ENCODE measurements at places on chromosomes 6 and 20.

- no peak for DNase-seq
These were observed 63.7 kb downstream of the PHACTR2 start for GRCh38 chr6:143741480-143741879.

DNA sequence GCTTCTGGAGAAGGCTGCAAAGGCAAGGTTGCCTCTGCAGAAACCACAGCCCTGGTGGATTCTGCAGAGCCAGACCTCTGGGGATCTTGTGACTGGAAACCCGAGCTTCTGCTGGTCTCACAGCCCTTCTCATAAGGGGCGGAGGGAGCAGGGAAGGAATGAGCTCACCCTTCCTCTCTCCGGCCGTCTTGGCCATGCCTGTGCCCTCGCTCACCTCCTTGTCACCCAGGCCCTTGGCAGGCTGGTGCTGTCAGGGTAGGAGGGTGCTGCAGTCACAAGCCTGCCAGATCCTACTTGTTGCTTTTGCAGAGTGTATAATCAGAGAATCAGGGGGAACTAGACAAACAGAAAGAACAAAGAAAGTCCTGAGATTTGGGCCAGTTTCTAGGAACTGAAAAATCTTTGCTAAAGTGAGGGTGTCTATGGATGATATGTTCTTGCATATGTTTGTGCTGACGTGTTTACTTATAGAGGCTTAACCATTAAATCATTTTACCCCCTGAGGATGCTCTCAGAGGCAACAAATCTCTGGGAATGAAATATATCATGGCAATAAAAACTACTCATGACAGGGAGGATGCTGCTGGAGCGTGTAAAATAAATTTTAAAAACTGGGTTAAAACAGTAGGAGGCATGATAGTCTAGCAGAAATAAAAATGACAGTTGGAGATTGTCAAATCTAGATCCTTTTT lies 244.9 kb upstream of the SOX4 start:
- no peak for DNase-seq

DNA sequence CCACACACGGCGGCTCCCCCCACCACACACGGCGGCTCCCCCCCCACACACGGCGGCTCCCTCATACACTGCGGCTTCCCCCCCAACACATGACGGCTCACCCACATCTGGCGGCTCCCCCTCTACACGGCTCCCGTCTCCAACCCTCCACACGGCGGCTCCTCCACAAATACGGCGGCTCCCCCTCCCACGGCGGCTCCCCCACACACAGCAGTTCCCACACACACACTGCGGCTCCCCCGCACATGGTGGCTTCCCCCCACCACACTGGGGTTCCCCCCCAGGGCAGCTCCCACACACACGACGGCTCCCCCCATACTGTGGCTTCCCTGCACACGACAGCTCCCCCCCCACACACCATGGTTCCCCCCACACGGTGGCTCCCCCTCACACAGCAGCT lies 98.0 kb downstream of the TTLL2 start:
- no peak for DNase-seq

- DNase-seq: no peak
These were observed 30.4 kb downstream of the TGM2 start for GRCh38 chr20:38134427-38135270.

DNA sequence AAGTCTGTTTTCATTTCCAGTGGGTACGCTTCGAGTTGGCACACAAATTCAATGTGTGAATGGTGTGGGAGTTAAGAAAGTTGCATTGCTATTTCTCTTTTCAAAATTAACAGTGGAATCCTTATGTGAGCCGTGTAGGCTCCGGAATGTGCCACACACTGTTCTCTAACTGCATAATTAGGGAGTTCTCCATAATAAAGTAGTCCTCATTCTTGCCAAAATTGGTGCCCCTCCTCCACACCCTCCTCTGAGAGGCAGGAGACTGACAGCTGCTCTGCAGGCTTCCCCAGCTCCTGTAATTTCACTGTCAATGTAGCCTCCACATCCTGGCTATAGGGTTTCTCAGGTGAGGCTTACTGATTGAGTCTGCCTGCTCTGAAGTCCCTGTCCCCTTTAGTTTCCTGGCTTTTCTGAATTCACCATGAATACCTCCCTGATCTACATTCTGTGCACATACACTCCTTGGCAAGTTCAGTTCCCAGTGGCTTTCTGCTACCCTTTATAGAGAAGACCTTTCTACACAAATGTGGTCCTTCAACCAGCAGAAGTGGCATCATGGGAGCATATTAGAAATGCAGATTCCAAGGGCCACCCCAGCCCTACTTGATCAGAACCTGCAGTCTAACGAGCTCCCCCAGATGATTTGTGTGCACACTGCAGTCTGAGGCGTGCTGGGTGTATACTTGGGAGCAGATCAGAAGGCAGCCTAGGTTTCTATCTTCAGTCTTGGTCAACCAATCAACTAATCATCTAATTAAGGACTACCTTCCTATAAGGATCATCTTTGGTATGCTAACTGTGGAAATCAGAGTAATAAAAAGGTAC lies 19.9 kb upstream of the CCN6 start:
- no peak for DNase-seq

- DNase-seq: peak; percentile 69
These were observed 10.3 kb upstream of the TULP1 start for GRCh38 chr6:35522660-35523658.

GRCh38 chr6:48101290-48101689 lies 9.7 kb downstream of the PTCHD4 start:
- DNase-seq: no peak

Measured in stimulated activated CD4-positive, alpha-beta T cell treated with anti-CD3 and anti-CD28 coated beads, Interleukin-4, amount 100 ng/mL, for 48 hours (primary cell).